Anterior cingulate cortex (tissue), 58 donors: ENCODE measurements at places on chromosomes 11 and 22.

GRCh38 chr22:35601743-35602615 lies 15.2 kb downstream of the MB start:
- no peak for DNase-seq

DNA sequence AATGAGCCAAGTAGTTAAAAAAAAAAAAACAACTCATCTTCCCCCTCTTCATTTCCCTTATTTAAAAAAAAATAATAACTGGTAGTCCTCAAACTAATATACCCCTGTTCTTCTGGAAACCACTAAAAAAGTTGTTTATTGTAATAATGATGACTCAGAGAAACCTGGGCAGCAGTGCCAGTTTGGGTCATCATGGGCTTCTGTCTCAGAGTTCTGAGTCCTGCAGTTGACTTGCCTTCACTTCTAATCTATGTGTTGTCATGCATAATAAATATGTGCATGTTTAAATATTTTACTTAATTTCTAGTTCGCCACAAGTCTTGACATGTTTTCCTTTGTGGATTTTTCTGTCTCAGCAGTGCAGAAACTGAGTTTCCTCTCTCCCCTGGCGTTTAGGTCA lies 46.8 kb downstream of the PPP2R1B start:
- DNase-seq = no peak

- no peak for DNase-seq
Measured at GRCh38 chr22:23216461-23217170, 36.3 kb downstream of the BCR start.

GRCh38 chr11:88204353-88204752 lies 29.1 kb upstream of the RAB38 start:
- DNase-seq = no peak

DNA sequence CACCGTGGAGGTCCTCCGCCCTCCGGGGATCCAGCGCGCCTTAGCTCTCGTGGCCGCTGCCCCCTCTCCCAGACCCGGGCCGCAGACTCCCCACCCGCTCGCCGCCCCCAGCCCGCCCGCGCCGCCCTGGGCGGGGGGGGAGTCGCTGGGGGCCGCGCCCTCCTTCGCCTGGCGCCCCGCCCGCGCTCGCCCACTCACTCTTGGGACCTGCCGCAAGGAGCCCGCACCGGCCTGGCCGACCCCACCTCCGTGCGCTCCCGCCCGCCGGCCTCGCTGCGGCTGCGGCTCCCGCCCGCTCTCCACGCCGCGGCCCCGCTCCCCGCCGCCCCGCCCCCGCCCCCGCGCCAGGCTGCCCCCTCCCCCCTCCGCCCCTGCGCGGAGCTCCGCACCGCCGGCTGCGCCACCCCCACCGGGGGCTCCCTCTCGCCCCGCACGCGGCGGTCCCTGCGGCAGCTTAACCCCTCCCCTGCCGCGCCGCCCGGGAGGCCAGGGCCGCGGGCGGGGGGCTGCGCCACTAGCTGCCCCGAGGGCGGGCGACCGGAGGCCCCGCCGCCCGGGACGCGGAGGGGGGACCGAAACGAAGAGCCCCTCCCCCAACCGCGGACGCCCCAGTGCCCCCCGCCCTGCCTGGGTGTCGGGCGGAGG lies 724 bp upstream of the RASGRP2 start:
- DNase-seq = no peak

GRCh38 chr11:100753571-100753970 lies 66.5 kb downstream of the ARHGAP42 start:
- DNase-seq = no peak

GRCh38 chr11:85779956-85780640 lies 30.8 kb downstream of the SYTL2 start:
- DNase-seq = no peak

DNA sequence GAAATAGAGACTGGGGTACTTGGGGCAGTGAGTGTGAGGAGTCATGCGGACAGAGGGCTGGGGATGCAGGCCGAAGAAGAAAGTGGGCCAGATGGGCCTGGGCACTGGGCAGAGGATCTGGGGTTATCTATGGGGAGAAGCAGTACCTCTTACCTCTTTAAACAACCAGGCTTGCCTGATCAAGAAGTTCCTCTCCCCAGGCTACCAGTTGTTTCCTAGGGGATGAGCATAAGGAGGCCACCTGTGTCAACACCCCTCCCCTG lies 98.4 kb upstream of the PITPNB start:
- no peak for DNase-seq

DNA sequence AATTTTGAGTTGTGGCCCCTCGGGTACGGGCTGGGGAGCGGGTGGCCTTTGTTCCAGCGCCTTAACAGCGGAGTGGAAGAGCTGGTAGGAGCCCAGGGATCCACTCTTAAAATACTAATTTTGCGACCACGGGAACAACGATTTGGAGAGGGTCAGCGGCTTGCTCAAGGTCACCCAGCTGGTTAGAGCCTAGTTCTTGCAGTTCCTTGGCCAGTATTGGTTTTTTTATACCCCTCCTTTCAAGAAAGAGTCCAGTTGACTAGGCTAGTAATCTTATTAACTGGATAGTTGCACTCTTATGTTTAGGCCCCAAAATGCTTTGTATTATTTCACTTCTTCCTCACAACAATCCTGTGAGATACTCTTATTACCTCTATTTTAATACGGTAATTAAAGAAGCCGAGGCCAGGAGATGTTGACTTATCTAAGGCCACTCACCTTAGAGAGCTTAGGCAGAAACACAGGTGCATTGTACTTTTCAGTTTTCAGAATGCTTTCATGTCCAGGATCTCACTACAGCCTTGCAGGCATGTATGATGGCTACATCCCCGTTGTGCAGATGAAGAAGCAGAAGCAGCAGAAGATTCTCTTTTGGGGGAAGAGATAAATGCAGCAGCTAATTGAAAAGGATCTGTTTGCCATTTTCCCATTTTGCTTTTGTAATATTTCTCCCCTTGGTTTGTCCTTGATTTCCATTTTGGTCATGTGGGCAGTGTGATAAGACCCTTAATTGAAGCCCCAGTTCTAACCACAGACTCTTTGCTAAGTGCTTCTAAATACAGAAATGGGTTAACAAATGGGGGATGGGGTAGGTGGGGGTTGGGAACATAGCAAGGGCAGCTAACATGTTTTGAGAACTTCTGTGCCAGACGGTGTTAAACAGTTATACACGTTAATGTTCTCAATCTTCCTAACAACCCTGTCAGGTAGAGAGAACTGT lies 1.4 kb downstream of the SREBF2 start:
- DNase-seq = no peak

- no peak for DNase-seq
Measured at GRCh38 chr11:8775332-8775731, 92.7 kb downstream of the RPL27A start.

DNA sequence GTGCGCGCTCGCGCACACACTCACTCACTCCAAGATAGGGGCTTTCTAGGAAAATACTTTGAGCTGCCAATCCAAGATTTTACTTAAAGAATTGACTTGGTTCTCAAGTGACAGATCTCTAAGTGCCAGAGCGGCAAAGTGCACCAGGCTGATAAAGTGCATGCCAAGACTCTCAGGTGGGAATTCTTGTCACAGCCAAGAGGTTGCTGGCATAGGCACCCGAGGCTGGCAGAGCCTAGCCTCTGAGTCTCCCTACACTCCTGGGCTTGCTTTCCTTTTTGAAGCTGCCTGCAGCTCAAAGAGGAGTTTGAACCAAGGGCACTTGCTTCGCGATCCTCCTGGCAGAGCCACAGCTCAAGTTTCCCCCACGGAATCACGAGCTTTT lies 2.5 kb upstream of the ADM start:
- no peak for DNase-seq

GRCh38 chr22:42162728-42163489 lies 32.3 kb upstream of the CYP2D6 start:
- no peak for DNase-seq

- DNase-seq = no peak
Measured at GRCh38 chr11:56720513-56720912, 21.6 kb downstream of the OR9G1 start.

GRCh38 chr11:131027491-131027890 lies 111.2 kb upstream of the SNX19 start:
- no peak for DNase-seq

DNA sequence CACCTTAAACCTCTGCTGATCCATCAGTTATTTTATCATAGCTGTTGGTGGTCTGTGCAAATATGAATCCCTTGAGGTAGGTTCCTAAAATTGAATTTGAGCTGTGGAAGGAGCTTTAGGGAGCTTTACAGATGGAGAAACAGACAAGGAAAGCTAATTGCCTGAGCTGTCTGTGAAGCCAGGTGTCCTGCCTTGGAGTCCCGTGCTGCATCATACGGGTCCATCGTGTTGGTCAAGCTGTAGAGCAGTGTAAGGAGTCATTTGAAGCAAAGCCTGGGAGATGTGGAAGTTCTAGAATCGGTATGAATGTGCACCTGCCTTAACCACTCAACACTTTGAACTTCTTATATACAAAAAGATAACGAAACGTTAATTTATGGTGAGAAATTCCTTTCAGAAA lies 1.0 kb downstream of the POLA2 start:
- no peak for DNase-seq

GRCh38 chr11:2929950-2930703 lies 907 bp upstream of the PHLDA2 start:
- DNase-seq = no peak

GRCh38 chr11:103525069-103525468 lies 415.8 kb downstream of the DYNC2H1 start:
- no peak for DNase-seq

GRCh38 chr11:104895634-104896033 lies 2.6 kb downstream of the CASP12 start:
- no peak for DNase-seq

GRCh38 chr11:78132475-78132874 lies 7.0 kb downstream of the ALG8 start:
- DNase-seq = no peak

DNA sequence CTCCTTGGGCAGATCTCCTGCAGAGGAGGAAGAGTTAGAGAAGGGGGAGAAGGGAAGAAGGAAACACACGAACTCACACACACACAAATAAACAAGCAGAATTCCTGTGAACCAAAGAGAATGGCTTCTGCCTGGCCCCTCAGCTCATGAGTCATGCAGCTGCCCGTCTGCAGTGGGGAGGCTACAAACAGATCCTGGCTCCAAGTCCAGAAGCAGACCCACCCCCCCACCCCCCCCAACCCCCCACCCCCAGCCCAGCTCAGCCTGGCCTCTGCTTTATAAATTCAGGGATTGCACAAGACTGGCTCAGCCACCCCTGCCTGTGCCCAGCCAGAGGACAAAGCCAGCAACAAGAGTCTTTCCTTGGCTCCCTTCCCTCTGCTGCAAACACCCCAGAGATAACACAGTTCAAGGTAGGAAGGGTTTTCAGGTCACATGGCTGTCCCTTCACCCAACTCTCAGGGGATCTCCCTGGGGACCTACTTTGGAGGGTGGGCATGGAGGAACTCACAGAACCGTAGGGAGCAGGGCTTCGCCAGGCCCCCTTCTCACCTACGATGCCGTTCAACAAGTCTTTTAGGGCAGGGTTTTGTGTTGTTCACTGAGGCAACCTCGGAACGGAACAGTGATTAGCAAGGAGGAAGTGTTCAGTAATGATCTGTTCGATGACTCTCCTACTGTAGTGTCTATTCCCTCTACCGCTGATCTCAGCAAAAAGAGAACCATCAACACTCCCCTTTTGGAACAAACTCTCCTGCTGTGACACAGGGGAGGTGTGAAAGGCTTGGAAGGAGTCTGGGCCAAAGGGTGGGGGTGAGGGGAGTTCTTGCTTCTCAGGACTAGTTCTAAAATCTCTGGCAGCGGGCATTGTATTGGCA lies 35.5 kb downstream of the RPL27A start:
- no peak for DNase-seq

DNA sequence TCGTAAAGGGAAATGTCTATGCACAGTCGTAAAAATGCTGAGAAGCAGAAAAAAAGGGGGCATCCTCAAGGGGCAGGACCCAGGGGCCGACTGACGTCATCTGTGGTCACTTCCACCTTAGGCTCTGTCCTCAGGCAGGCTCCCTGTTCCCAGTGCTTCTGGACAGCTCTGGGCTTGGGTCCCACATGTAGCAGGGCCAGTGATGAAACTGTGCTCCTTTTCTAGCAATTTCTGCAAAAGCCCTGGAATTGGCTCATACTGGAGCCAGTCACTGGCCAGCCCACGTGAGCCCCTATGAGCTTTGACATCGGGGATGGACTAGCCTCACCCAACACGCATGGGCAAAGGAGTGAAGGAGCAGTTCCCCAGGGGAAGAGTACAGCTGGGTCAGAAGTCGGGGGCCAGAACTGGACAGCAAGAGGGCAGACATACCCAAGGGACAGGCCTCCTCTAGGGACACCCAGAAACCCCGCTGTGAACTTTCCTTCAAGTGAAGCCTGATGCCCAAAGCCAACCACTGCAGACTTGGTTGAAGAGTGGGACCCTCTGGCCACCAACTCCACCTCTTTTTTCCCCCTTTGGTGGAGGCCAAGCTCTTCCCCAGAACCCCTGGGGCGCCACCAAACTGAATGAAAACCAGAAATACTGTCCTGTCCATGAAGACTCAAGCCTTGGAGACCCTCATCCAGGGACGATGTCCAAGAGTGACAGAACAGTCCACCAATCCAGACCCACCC lies 1349.0 kb downstream of the BRD1 start:
- no peak for DNase-seq

DNA sequence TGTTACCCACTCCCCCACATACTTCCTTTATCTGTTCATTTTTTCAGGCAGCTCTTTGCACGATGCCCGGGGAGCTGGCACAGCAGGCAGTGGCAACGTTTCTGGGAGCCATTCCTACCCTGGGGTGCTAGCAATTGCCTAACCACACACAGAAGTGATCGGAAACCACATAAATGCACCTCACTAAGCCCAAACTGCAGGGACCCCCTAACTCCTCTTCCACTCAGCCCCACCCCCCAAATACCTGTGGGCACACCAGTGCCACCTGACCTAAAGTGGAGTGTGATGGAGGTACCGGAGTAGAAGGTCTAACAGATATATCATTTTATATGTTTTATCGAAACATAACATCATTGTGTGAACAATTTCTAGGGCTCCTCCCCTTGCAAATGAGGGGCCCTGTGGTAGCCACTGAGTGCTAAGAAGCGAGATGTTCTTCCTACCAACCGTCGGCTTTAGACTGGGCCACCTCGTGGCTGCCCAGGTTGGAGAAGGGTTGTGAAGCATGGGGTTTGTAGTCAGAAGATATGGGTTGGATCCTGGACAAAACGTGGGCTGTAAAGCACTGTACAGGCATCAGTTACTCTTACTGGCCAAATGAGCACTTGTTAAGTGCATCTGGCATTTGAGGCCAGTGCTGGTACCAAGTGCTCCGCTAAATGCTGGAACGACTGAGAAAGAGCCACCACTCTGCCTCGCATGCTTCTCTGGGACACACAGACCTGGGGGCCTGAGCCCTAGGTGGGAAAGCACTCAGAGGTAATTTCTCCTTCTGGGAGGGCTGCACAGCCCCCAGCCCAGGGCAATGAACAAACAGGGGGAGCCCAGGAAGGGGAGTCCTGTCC lies 2.8 kb downstream of the MRGPRD start:
- no peak for DNase-seq
